GM23338 (cell line): ENCODE measurements at places on chromosomes 4 and X. TPM values are rescaled to one million over a fixed set of nuclear protein-coding genes. Genes with fewer than 3 reads are reported as not detected.

ADH1A gene
- total RNA-seq = not detected in 2 replicates

AADAT gene
- 4.5 and 7.0 TPM in 2 replicates for total RNA-seq

TMEM47 gene
- 56.7 and 59.7 TPM in 2 replicates for total RNA-seq

FRMD7 gene
- total RNA-seq = not detected in 2 replicates

MAGEC3 gene
- total RNA-seq = not detected in 2 replicates

TRAM1L1 gene
- total RNA-seq = 1.5 and 2.6 TPM in 2 replicates

GYPE gene
- total RNA-seq = not detected in 2 replicates

COL4A5 gene
- 25.7 and 48.1 TPM in 2 replicates for total RNA-seq

SPANXA1 gene
- total RNA-seq = 0.45 TPM in 1 of 2 replicates, not detected in the other

TLR6 gene
- total RNA-seq = 0.14 TPM in 1 of 2 replicates, not detected in the other

TRAPPC2 gene
- 12.9 and 14.6 TPM in 2 replicates for total RNA-seq

CA5B gene
- 4.8 and 8.0 TPM in 2 replicates for total RNA-seq

INTU gene
- total RNA-seq = 16.6 and 17.0 TPM in 2 replicates

DDX53 gene
- total RNA-seq = not detected in 2 replicates

FGG gene
- total RNA-seq = 0.27 TPM in 1 of 2 replicates, not detected in the other

DRP2 gene
- total RNA-seq = 0.24 and 0.39 TPM in 2 replicates
